ENCODE measurements at places on chromosomes 13 and 19.

- no peak for DNase-seq
Measured at GRCh38 chr13:53474878-53475277, 446.3 kb downstream of the OLFM4 start.

GRCh38 chr13:41782086-41782485, 178.8 kb downstream of the VWA8 start:
- no peak for DNase-seq

- no peak for DNase-seq
Measured at GRCh38 chr19:35484252-35485036, 5.8 kb downstream of the KRTDAP start.

DNA sequence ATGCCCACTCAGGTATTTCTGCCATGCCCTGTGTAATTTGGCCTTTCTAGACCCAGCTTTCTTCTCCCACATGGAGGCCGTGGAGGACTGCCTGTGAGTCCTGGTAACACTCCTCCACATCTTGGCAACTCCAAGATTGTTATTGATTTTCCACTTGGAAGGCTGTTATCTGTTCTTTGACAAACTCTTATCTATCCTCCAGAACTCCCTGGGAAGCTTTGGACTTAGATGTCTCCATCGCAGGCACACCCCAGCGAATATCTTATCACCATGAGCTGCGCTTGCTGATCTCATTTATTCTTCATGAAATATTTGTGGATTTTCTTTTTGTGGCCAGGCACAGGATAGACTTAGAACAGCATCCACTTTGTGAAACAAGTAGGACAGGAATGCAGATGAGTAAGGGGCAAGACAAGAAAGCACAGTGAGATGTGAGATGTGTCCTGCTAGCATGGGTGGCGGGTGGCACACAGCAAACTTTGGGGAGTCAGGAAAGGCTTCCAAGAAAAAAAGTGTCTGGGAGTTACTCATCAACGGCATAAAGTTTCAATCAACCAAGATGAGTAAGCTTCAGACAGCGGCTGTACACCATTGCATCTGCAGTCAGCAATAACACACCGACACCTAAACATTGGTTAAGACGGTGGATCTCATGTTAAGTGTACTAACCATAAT, 84.5 kb upstream of the IRS2 start:
- no peak for DNase-seq

DNA sequence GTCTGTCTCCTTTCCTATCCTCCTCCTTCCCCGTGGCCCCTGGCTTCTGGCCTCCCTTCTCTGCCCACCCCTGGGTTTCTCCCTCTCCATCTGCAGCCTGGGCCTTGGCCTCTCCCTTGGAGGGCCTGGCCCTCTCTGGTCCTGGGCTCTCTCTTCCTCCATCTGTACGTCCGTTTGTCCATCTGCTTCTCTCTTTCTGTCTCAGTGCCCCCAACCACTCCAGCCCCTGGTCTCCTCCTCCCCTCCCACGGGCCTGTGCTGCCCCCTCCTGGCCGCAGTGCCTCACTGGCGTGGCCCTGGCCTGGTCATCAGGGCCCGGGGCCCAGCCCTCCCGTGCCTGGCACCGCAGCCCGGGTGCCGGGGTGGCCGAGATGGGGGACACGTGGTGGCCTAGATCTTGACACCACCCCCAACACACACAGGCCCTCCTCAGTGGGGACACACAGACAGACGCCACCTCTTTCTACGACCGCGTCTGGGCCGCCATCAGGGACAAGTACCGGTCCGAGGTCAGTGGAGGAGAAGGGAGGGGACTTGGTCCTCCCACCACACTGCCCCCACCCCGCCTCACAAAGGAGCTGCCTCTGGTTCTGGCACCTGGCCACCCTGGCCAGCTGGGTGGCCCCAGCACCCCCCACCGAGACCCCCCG, 11.3 kb downstream of the PRKCSH start:
- DNase-seq = peak; percentile 47

- no peak for DNase-seq
Measured at GRCh38 chr19:38033658-38034491, 126.9 kb downstream of the SIPA1L3 start.

DNA sequence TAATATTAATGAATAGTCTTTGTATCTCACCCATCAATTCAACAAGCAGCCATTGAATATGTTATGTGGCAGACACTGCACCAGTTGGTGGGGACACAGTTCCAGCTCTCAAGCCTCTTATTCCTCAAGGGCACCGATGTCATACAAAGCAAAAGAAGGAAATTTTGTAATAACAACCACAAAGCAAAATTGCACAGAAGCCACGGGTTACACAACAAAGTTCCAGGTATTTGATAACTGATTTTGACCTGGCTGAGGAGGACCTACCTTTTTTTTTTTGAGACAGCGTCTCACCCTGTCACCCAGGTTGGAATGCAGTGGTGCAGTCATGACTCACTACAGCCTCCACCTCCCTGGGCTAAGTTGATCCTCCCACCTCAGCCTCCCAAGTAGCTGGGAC, 266.7 kb downstream of the FOXO1 start:
- no peak for DNase-seq

DNA sequence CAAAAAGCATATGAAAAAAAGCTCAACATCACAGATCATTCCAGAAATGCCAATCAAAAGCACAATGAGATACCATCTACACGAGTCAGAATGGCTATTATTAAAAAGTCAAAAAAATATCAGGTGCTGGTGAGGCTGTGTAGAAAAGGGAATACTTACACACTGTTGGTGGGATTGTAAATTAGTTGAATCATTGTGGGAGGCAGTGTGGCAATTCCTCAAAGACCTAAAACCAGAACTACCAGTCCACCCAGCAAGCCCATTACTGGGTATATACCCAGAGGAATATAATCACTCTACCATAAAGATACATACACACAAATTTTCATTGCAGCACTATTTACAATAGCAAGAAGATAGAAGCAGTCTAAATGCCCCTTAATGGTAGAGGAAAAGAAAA, 529.9 kb downstream of the SLITRK1 start:
- no peak for DNase-seq

- no peak for DNase-seq
Measured at GRCh38 chr19:31392464-31392863, 43.2 kb upstream of the TSHZ3 start.

- no peak for DNase-seq
Measured at GRCh38 chr13:44693156-44693764, 117.1 kb upstream of the TSC22D1 start.

- no peak for DNase-seq
Measured at GRCh38 chr13:79867254-79867653, 386.3 kb downstream of the NDFIP2 start.

DNA sequence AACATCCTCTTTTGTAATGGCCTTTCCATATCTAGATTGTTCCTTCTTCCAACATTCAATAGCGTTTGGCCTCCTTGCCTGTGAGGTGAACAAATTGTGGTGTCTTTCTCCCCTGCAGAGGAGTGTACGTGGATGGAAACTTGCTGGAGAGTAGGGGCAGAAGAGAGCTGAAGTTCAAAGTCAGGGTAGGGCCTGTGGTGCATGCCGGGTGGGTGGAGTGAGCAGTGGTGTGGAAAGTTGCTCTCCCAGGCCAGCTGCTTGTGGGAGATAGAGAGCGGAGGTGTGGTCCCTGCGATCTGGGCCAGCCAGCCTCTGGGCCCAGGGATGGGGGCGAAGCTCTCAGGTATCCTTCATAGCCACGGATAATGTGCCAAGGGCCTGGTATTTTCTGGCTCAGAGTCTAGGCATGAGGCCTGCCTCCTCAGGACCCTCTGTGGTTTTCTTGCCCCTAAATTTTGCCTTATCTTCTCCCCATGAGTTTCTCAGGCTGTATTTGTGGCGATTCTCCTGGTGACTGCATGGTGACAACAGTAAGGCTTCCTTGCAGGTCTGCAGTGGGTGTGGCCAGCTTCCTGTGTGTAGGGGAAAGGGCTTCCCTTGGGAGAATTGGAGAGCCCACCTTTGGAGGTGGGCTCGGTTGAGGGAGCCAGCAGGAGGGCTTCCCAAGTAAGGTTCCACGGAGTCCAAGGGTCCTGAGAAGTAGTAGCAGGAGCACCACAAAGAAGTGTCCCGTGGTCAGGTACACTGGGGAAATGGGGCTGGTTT, 6.7 kb downstream of the RGCC start:
- peak; percentile 53 for DNase-seq

GRCh38 chr13:109468123-109468522, 318.3 kb downstream of the IRS2 start:
- no peak for DNase-seq

- DNase-seq = no peak
Measured at GRCh38 chr13:104382951-104383350, 1316.7 kb upstream of the SLC10A2 start.

- DNase-seq = peak; percentile 52
Measured at GRCh38 chr19:3338541-3339181, 27.7 kb upstream of the NFIC start.

DNA sequence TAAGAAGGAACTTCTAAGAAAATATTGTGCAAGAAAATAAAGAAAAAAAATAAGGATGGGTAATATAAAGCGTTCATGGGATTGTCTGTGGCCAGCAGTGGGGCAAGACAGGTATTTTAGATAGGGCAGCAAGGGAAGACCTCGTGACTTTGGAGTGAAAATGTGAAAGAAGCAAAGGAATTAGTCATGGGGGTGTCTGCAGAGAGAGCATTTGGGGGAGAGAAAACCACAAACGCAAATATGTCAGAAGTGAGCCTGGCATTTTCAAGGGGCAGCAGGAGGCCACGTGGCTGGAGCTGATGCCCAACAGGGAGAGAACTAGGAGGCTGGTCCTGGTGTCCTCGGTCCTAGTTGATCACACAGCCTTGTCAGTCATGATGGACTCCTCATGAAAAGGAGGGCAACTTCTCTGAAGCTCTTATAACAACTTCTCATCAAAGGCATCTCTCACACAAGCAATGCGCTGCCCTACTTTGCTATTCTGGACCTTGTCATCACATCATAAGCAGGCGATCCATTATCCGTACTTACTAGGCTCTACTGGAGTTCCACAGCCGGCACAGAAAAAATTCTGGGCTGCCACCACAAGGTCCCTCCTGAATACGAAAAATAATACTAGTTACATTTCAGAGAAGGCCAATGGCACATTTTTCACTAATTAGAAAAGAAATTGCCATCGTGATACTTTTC, 31.0 kb downstream of the RUBCNL start:
- no peak for DNase-seq

DNA sequence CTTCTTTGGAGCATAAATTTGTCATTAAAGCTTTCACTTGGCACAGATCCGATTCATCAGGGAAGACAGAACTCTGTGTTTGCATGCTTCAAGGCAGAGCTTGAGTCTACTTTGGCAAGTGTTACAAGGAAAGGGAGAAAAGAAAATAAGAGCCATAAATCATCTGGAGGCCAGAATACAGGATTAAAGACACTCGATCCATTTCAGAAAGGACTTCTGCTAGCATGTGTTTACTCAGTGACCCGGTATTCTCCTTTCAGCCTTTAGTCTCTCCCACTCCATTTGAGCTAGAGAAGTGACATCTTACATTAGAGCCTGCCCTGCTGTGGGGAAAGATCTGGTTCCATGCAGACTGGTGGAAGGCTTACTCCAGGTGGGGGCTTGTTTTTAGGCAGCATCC, 306.4 kb downstream of the KLF5 start:
- DNase-seq = no peak

DNA sequence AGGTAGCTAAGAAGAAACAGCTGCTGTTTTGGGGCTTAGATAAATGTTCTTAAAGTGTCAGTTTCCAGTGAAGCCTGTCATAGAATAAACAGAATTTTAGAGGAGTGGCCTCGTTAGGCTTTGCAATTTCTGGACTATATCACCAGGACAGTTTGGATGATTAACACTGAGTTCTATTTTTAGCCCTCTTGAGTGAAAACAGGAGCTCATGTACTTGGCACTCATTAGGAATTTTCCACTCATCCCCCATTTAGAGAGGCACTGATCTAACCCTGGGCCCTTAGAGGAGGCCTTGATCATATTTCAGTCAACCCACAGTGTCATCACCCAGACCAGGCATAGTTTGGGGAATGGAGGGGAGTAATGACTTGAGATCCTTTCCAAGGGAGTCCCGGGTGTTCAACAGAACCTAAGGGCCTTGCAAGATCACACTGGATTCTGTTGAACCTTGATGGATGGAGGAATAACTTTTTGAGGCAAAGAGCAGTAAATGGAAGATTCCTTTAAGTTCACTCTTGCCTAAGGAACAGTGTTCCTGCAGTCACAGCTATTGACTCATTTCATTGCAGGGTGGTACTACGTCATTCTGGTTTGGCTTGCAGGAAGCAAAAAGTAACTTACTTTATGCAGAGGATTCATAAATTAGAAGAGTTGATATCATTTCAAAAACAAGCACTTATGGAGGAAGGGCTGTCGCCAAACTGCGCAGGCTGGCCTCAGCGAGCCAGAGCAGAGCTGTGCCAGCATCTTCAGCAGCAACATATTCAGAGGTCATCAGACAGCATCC, 160.2 kb downstream of the SLC7A1 start:
- DNase-seq = no peak

Measured in activated CD4-positive, alpha-beta T cell treated with anti-CD3 and anti-CD28 coated beads, Interleukin-2, Interleukin-6, amounts not matched to agents 100 ng/mL and 50 ng/mL, durations not matched to agents 16 hours and 8 hours (primary cell).